Mammary epithelial cell (primary cell): ENCODE measurements at places on chromosomes 12 and 14. TPM values are rescaled to one million over a fixed set of nuclear protein-coding genes. Genes with fewer than 3 reads are reported as not detected.

The TSPAN19 gene
- 0.67 TPM for total RNA-seq

The SERPINA9 gene
- not detected for total RNA-seq

The KRT71 gene
- total RNA-seq: not detected in 2 replicates

The MANSC4 gene
- total RNA-seq: not detected

The DCAF4 gene
- total RNA-seq: 46.7 TPM

The IAPP gene
- not detected for total RNA-seq

The SLC11A2 gene
- total RNA-seq: 56.3 TPM

The KRT7 gene
- 3,387 TPM for total RNA-seq

The ISCA2 gene
- total RNA-seq: 17.8 and 18.2 TPM in 2 replicates

The EPYC gene
- not detected in 2 replicates for total RNA-seq
